NB4 (cell line): ENCODE measurements at places on chromosomes 7 and 10.

GRCh38 chr10:34213193-34213804 lies 601.8 kb downstream of the PARD3 start:
- DNase-seq: no peak

- no peak for DNase-seq
Observed at GRCh38 chr10:45429790-45430189, 55.8 kb downstream of the ALOX5 start.

DNA sequence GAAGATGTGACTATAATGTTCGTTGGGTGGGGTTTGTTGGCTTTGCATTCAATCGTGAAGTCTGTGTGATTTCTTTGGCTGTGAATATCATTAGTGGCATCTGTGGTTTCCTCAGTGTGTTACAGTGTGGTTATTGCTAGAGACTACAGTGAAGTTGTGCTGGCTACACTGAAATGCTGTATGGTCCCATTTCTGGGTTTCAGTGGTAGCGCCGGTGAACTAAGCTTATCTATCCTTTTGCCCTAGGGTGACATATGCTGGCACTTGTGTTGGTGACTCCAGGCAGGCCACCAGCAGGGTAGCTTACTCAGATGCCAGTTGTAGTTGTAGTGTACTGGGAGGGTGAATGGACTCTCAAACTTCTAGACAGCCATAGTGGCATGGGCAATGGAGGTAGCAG lies 259.5 kb downstream of the ANKRD30A start:
- DNase-seq: peak; percentile 22

DNA sequence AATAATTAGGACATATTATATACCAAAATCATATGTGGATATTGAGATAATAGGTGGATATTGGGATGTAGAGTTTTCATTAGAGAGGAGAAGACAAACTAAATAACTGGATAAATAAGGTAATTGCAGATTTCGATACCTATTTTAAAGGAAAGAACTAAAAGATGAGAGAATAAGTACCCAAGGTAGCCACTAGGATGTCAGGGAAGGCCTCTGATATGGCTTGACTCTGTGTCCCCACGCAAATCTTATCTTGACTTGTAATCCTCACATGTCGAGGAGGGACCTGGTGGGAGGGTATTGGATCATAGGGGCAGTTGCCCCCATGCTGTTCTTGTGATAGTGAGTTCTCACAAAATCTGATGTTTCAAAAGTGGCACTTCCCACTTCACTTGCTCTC lies 44.7 kb upstream of the TMEM229A start:
- no peak for DNase-seq

- no peak for DNase-seq
Observed at GRCh38 chr7:27212497-27213432, 12.9 kb upstream of the HOXA13 start.

DNA sequence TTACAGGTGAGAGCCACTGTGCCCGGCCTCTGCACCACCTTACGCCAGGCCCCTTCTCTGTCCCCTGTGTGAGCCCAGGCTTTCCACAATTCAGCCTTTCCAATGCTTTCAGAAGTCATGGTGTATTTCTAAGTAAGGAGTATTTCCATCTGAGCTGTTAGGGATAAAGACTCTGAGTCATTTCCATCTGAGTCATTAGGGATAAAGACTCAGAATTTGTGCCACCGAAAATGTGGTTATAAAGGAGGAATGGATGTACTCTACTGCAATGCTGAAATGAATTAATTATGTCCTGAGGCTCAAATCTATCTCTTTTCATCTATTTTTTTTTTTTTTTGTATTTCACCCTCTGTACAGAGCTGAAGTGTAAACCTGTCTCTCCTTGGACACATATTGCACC lies 84.0 kb downstream of the GATA3 start:
- no peak for DNase-seq

DNA sequence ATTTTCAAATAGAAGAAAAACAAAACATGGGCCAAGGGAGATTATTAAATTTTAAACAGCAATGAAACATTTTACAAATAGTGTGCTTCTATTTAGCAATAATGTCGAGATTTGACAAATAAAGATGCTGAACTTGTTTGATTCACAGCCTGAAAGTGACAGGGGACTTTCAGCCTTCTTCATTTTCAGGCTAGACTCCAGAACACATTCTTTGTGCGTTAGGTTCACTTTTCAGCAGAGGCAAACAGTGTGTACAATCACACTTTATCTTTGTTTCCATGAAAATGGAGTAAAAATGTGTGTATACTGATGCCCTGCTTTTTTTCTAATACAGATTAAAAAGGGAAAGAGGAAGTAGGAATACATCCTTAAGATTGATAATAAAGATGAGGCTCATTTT lies 35.6 kb downstream of the FAM171A1 start:
- DNase-seq: no peak

DNA sequence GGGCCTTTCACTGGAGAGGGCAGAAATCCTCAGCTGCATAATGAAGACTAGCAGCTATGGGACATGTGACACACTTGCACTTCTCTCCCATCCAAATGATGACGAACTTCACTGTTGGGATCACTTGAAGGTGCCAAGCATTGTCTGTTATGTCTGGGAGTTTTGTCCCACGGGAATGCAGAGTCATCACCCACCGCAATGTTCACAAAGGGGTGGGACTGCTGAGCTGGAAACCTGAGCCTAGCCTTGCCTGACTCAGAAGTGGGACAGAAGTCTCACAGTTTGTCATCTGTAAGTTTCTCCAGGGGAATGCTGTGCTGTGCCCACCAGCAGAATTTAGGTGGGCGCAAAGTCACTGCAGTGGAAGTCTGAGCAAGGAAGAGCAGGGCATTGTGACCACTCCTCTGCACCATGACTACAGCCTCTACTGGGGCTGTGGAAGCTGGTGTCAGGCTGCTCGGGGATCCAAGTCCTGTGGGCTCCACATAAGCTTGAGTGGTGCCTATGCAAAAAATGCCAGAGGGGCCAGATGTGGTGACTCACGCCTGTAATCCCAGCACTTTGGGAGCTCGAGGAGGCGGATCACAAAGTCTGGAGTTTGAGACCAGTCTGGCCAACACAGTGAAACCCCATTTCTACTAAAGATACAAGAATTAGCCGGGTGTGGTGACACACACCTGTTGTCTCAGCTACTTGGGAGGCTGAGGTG lies 472.0 kb upstream of the CNTNAP2 start:
- no peak for DNase-seq

GRCh38 chr7:140229591-140230515 lies 53.1 kb upstream of the KDM7A start:
- no peak for DNase-seq

- no peak for DNase-seq
Observed at GRCh38 chr10:2122431-2123124, 385.3 kb upstream of the ADARB2 start.

GRCh38 chr10:128522551-128523308 lies 396.5 kb upstream of the MKI67 start:
- peak; percentile 68 for DNase-seq

DNA sequence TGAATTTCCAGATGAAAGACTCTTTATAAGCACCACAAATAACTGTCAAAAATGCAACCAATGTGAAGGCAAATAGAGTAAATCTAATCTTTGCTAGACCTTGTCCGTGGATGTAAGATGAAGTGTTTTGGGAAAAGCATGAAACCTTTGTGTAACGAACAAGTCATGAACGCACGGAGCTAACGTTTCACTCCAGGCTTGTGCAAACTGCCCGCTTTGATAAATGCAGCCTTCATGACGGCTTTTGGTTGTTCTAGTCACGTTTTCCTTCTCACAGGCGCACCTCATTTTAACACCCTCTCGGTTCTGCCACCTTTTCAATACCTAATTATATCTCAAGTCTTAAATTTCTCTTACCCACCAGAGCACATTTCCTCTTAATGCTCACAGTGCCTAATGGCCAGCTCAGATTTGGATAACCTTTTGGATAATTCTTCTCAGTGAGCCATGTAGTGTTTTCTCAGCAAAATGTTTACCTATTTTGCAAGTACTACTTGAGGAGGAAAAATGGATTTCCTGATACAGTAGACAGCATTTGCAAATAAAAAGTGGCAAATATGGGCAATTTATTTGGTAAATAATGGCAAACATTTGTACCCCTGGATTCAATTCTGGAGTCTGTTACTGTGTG lies 63.2 kb downstream of the HECW1 start:
- DNase-seq: no peak

DNA sequence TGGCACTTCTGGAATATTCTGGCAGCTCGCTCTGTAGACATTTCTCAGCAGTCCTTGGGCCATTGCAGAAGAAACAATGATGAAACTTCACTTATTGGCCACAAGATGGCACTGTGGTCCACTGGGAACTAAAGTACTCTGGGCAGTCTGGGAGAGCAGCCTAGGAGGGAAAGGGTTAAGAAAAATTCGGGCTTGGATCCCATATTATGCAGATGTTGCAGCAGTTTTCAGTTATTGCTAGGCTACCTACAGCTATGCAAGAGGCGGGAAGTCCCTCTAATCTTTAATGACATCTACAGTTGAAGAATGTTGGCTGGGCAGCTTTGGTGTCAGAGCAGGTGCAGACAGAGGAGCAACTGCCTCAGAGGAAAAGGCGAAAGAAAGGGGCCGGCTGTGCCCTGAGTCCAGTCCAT lies 201.7 kb upstream of the PRSS58 start:
- peak; percentile 86 for DNase-seq

DNA sequence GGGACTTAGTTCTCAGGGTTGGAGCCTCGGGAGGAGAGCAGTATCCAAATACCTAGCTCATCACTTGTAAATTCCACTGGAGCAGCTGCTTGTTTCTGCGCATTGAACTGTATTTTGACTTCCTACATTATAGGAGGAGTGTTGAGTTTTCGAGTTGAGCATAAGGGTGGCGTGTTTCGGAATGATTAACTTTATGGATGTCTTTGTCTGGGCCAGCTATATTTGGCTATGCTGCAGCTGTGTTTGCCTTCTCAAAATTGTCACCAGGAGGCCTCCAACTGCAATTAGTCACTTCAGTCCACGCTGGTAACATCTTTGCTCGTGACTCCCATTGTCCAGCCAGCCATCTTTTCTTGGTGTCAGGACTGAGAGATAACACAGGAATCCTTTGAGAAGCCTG lies 9.1 kb downstream of the CELF2 start:
- no peak for DNase-seq

DNA sequence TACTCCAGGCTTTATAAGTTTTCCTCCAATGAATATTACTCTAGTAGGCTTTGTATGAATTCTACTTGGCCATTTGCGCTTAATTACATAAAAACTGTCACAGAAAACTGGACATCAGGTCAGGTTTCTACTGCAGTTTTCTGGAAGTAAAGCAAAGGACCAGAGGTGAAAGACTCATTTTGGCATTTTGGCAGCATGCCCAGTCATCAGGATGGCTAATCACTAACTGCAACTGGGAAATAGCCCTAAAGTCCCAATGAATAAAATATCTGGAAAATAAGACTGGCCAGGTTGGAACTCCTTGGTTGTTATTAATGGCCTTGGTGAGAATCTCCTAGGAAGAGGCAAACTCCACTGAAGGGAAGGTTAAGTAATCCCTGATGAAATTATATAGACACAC lies 75.5 kb downstream of the COPG2 start:
- no peak for DNase-seq
